ENCODE measurements at places on chromosomes 1 and 21. TPM values are rescaled to one million over a fixed set of nuclear protein-coding genes. Genes with fewer than 3 reads are reported as not detected.

- no peak for DNase-seq
- H3K27me3 ChIP-seq, result no peaks in the 10 kb centered on the region
- no peaks in the 10 kb centered on the region for H3K36me3 ChIP-seq
- H3K4me1 ChIP-seq, result no peaks in the 10 kb centered on the region
- H3K27ac ChIP-seq, result no peak overlapping the region
- H3K4me3 ChIP-seq, result no peak overlapping the region
Measured at GRCh38 chr1:103267266-103267665, 158.9 kb upstream of the COL11A1 start.

HOOK1 gene
- 19.4 TPM for total RNA-seq

- DNase-seq, result no peak
- H3K27me3 ChIP-seq, result no peaks in the 10 kb centered on the region
- H3K4me1 ChIP-seq, result no peaks in the 10 kb centered on the region
- no peaks in the 10 kb centered on the region for H3K36me3 ChIP-seq
- no peak overlapping the region for H3K27ac ChIP-seq
Measured at GRCh38 chr1:11407301-11407994, 71.5 kb upstream of the DISP3 start.

DNA sequence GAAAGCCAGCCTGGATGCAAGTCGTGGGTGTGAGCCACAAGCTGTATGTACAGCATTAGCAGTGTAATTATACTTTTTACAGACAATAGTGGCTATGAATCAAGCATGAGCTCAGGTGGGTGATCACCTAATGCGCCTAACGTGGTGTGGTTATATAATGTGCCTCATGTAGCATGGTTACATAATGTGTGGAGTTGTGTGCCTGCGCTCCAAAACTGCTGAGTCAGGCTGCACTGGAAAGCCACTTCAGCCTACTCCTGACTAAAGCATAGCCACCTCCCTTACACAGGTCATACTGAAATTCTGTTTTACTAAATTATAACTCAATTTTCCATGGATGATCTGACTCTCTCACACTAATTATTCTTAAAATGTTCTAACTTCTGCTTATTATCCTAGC, 69.8 kb downstream of the KCNT2 start:
- H3K4me3 ChIP-seq, result no peak overlapping the region
- H3K36me3 ChIP-seq, result no peaks in the 10 kb centered on the region
- H3K4me1 ChIP-seq, result no peaks in the 10 kb centered on the region
- no peaks in the 10 kb centered on the region for H3K27me3 ChIP-seq
- no peak overlapping the region for H3K27ac ChIP-seq

TIMM17A gene
- 44.4 TPM for total RNA-seq

DNA sequence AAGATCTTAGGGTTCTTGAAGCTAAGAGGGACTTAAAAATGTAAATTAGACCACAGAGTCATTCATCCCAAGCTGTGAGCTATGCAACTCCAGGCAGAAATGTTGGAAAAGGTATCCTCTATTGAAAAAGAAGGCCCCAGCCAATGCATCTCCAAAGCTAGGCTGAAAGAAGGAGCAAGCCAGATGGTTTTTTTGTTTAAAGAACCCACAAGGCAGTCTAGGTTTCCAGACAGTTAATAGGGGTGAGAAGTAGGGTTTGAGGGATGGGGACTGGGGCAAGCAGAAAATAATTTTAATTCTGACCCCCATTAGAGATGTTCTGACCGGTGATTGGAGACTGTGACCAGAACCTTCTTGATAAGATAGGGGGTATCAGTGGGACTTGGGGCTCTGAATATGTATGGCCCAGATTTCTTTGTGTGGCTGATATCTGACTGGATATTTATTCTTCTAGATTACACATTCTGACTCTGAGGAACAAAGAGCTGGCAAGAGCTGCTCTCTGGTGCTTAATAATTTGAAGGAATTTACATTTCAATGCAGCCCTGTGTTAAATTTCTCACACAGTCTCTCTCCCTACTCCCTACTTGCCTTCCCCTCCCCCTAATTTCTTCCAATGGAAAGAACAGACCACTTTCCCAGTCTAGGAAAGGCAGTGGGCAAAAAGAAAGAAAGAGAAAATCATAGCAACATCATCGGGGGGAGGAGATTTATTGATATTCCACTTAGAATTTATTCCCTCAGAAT, 104.9 kb downstream of the NUF2 start:
- H3K27ac ChIP-seq, result no peak overlapping the region
- H3K4me3 ChIP-seq, result no peak overlapping the region
- no peaks in the 10 kb centered on the region for H3K27me3 ChIP-seq
- no peaks in the 10 kb centered on the region for H3K36me3 ChIP-seq
- H3K4me1 ChIP-seq, result peaks cover 9% of the 10 kb centered on the region

DNA sequence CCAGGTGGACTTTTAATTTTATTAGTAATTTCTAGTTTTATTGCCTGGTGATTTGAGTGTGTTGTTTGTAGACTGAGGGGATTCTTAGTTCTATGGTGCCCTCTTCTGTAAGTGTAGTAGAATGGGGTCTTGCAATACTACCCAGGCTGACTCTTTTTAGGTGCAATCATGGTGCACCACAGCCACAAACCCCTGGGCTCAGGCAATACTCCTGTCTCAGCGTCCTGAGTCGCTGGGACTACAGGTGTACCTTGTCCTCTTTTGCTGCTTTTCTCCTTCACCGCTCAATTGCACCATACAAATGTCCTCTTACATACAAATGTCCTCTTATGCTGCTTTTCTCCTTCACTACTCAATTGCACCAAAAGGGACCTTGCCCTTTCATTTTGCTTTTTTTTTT, 43.1 kb downstream of the SCP2 start:
- no peak overlapping the region for H3K4me3 ChIP-seq
- H3K4me1 ChIP-seq, result no peaks in the 10 kb centered on the region
- H3K36me3 ChIP-seq, result no peaks in the 10 kb centered on the region

GRCh38 chr21:42548687-42549406, 35.2 kb downstream of the SLC37A1 start:
- peaks cover 40% of the 10 kb centered on the region for H3K36me3 ChIP-seq
- no peaks in the 10 kb centered on the region for H3K27me3 ChIP-seq
- no peak overlapping the region for H3K4me3 ChIP-seq
- H3K4me1 ChIP-seq, result no peaks in the 10 kb centered on the region
- no peak for DNase-seq
- no peak overlapping the region for H3K27ac ChIP-seq

ZNF436 gene
- 8.9 TPM for total RNA-seq

- no peak for DNase-seq
- H3K4me1 ChIP-seq, result peaks cover 13% of the 10 kb centered on the region
- H3K27me3 ChIP-seq, result no peaks in the 10 kb centered on the region
- H3K4me3 ChIP-seq, result peak overlapping the region; percentile 86
- peak overlapping the region; percentile 100 for H3K27ac ChIP-seq
Measured at GRCh38 chr1:1616045-1616790, 918 bp downstream of the MIB2 start.

CYP4A11 gene
- not detected for total RNA-seq

- H3K27ac ChIP-seq, result no peak overlapping the region
- H3K27me3 ChIP-seq, result no peaks in the 10 kb centered on the region
- no peak overlapping the region for H3K4me3 ChIP-seq
Measured at GRCh38 chr1:88186911-88187310, 497.2 kb upstream of the PKN2 start.

GRCh38 chr1:45518910-45519309, 2.8 kb downstream of the PRDX1 start:
- H3K4me1 ChIP-seq, result peaks cover 7% of the 10 kb centered on the region
- H3K27ac ChIP-seq, result no peak overlapping the region
- DNase-seq, result peak; percentile 81
- no peaks in the 10 kb centered on the region for H3K27me3 ChIP-seq

TRIM33 gene
- total RNA-seq, result 26.7 TPM

FCRL6 gene
- total RNA-seq, result 0.77 TPM

- H3K4me1 ChIP-seq, result peaks cover 27% of the 10 kb centered on the region
- H3K36me3 ChIP-seq, result no peaks in the 10 kb centered on the region
- no peak for DNase-seq
Measured at GRCh38 chr1:7511381-7511780, 259.7 kb upstream of the VAMP3 start.

- H3K36me3 ChIP-seq, result no peaks in the 10 kb centered on the region
- DNase-seq, result peak; percentile 93
- no peaks in the 10 kb centered on the region for H3K4me1 ChIP-seq
- H3K27me3 ChIP-seq, result peaks cover 12% of the 10 kb centered on the region
Measured at GRCh38 chr1:152001631-152002584, 8.2 kb upstream of the S100A10 start.

MRPL39 gene
- 21.8 TPM for total RNA-seq

DNA sequence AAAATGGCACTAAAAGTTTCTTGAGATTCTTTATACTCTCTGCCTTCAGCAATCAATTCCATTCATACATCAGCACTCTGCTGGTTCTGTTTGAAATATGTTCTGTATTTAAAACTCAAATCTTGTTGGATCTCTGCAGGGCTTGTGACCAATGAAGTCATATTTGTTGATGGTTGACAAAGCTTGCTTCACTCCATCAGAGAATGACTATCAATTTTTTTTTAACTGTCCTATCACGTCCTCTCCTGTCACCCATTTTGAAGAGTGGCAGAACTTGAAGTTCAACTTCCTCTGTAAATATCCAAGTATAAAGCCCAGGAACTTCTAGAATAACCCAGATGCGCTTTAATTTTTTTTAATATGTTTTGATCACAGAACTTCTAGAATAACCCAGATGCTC, 10.9 kb downstream of the PRDX6 start:
- H3K4me3 ChIP-seq, result no peak overlapping the region
- no peaks in the 10 kb centered on the region for H3K27me3 ChIP-seq
- H3K27ac ChIP-seq, result no peak overlapping the region
- H3K36me3 ChIP-seq, result peaks cover 38% of the 10 kb centered on the region

DNA sequence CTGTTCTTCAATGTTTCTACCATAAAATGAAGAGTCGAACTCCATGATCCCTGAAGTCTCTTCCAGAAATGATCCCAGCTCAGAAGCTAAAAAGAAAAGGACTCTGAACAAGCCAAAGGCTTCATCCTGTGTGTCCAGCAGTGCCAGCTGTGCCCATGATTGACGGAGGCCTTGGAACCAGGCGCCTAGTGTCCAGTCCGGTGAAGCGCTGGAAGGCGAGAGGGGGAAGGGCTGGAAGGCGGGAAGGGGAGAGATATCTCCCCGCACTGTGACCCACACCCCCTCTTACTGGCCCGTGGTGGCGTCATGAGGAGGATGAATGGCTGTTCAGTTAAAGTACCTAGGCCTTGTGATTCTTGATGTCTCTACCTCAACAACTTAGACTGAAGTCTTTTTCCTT, 10.4 kb upstream of the PLEKHA6 start:
- no peak overlapping the region for H3K4me3 ChIP-seq
- no peaks in the 10 kb centered on the region for H3K4me1 ChIP-seq
- H3K27ac ChIP-seq, result no peak overlapping the region
- H3K36me3 ChIP-seq, result no peaks in the 10 kb centered on the region

DNA sequence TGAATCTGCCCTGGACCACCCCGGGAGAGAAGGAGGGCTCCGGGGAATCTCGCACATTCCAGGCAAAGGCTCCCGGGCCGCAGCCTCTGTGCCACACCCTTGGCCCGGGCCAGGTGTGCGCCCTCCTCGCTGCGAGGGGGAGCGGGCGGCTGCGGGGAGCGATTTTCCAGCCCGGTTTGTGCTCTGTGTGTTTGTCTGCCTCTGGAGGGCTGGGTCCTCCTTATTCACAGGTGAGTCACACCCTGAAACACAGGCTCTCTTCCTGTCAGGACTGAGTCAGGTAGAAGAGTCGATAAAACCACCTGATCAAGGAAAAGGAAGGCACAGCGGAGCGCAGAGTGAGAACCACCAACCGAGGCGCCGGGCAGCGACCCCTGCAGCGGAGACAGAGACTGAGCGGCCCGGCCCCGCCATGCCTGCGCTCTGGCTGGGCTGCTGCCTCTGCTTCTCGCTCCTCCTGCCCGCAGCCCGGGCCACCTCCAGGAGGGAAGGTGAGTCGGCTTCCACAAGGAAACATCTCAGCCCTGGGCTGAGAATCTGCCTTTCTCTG, at the start of gene LAMC2:
TSS of gene LAMC2 (plus strand) at position 324 of the 550 bp plus-strand sequence. CDS start at position 413, 89 bp downstream.
- no peak within 1 kb of the TSS for H3K4me3 ChIP-seq
- peak; percentile 66 for DNase-seq
- no peaks in the 10 kb centered on the region for H3K27me3 ChIP-seq
- no peaks in the 10 kb centered on the region for H3K36me3 ChIP-seq
- H3K27ac ChIP-seq, result no peak within 1 kb of the TSS

KCNK2 gene
- 0.28 TPM for total RNA-seq

DNA sequence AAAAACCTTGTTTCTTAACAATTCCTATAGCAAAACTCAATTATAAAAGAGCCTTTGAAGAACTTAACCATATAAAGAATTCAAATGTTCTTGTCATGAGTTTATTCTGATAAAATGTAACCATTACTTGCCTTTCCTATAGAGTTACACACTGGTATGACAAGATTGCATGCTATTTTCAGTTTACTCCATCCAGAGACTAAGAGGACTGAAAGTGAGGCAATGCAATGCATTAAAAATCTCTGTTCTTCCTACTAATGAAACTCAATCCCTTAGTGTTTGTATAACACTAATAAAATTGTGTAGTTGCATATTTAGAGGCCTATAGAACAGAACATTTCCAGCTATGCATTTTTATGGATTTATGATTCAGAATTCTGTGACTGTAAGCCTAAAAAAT, 88.1 kb downstream of the COP1 start:
- DNase-seq, result no peak
- H3K4me3 ChIP-seq, result no peak overlapping the region
- no peak overlapping the region for H3K27ac ChIP-seq
- H3K4me1 ChIP-seq, result no peaks in the 10 kb centered on the region
- no peaks in the 10 kb centered on the region for H3K27me3 ChIP-seq
- H3K36me3 ChIP-seq, result peaks cover 4% of the 10 kb centered on the region

GRCh38 chr21:29382030-29382654, 83.4 kb downstream of the BACH1 start:
- H3K36me3 ChIP-seq, result no peaks in the 10 kb centered on the region
- no peak overlapping the region for H3K4me3 ChIP-seq
- no peaks in the 10 kb centered on the region for H3K27me3 ChIP-seq
- H3K4me1 ChIP-seq, result no peaks in the 10 kb centered on the region
- DNase-seq, result no peak

DNA sequence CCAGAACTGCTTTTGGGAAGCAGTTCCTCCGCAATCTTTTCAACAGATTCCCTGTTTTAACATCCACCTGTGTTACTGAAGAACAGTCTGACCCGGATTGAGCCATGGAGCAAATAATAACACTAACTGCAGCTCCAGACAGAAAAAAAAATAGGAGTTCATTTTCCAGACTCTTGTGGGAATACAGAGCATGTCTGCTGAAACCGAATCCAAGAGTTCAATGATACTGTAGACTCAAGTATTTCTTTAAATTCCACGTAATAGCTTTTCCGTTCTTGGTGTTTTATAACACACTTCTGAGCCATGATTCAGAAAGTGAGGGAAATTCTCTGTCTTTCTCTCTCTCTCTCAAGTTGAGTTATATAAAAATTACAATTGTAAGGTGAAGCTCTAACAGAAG, 60.6 kb downstream of the DDAH1 start:
- no peak overlapping the region for H3K4me3 ChIP-seq
- no peaks in the 10 kb centered on the region for H3K36me3 ChIP-seq
- H3K27me3 ChIP-seq, result no peaks in the 10 kb centered on the region
- H3K4me1 ChIP-seq, result peaks cover 7% of the 10 kb centered on the region

DNA sequence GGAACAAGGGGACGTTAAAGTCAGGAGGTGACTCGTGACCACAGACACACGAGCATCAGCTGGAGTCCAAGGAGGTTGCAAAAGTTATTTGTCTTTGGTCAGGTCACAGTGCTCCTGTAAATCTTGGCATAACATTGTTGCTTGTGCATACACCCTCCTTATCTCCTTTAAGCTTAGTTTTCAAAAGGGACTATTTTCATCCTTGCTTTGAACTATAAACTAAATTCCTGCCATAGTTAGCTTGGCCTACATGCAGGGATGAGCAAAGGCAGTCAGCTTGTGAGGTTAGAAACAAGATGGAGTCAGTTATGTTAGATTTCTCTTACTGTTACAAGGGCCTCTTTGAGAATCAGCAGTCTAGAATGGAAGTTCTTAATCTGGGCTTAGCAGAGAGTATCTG, 28.0 kb upstream of the FASLG start:
- H3K4me1 ChIP-seq, result no peaks in the 10 kb centered on the region
- H3K4me3 ChIP-seq, result no peak overlapping the region
- no peak overlapping the region for H3K27ac ChIP-seq
- H3K36me3 ChIP-seq, result no peaks in the 10 kb centered on the region
- no peak for DNase-seq
- H3K27me3 ChIP-seq, result no peaks in the 10 kb centered on the region

Measured in lung (tissue), 17 donors.